ENCODE measurements at places on chromosomes 16 and 17.
A peak's percentile ranks its signal among the peaks of the same experiment; 100 is the strongest.

- DNase-seq: peak; percentile 62
Measured at GRCh38 chr17:17641621-17642409, 39.4 kb upstream of the RAI1 start.

DNA sequence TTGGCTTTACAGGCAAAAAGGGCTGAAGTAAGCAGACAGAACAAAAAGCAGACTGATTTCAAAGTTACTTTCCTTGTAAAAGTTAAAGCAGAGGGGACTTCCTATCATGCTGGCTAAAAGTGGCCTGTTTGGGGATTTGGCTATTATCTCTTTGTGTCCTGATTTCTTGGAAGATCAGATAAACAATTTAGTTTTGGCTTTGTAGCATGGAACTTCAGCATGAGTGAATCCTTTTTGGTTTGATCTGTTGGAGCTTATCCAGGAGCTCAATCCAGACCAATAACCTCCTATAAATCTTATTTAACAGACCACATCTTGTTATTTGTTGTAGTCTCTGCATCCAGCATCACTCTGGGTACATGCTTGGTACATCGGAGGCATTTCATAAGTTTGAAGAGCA lies 8.9 kb upstream of the RNF112 start:
- no peak for DNase-seq

DNA sequence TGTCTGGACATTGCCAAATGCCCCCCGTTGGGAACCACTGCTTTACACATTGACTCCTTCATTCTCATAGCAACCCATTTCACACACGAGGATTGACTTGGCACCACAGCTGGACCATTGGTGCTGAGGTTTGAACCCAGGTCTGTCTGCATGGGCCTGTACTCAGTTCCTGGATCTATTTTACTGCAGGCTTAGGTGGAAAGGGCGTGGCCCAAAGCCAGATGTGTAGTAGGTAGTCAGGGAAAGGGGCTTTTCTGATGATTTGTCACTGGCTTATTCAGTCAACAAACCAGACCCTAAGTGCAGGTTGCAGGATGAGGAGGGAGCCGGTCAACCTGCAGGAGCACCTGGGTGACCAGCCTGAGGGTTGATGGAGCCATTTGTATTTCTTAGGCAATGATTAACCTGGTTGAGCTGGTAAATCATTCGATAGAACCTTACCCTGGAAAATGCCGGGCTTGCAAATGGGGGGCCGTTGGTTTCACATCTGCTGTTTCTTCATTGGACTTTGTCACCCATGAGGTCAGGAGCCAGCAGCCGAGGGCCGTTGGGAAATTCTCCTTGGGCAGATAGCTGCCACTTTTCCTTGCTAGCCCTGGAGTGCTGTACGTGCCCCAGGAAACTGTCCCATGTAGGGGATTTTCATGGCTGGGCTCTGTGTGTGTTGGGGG lies 104.4 kb downstream of the CMIP start:
- no peak for DNase-seq

DNA sequence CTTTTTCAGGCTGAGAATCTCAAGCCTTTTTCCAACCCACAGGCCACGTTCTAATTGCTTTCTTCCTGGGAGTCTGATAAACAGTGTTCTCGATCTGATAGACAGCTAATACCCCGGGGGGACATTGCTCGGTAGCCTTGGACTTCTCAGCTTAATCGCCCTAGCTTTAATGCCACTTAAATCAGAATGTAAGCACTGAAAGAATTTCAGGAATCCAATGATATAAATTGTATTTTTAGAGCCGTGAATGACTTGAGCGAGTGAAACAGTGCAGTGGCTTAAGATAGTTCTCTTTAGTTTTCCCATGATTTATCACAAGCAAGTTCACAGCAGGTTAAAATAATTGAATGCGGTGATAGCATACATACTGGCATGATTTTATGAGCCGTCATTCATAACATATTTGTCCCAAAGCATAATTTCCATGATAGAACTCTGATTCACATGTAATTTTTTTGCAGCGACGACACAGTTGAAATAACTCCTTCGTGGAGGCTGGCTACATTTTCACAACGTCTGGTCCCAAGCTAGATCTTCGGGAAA lies 116.1 kb upstream of the MYOCD start:
- no peak for DNase-seq

- no peak for DNase-seq
Measured at GRCh38 chr17:6084311-6085161, 14.4 kb downstream of the WSCD1 start.

DNA sequence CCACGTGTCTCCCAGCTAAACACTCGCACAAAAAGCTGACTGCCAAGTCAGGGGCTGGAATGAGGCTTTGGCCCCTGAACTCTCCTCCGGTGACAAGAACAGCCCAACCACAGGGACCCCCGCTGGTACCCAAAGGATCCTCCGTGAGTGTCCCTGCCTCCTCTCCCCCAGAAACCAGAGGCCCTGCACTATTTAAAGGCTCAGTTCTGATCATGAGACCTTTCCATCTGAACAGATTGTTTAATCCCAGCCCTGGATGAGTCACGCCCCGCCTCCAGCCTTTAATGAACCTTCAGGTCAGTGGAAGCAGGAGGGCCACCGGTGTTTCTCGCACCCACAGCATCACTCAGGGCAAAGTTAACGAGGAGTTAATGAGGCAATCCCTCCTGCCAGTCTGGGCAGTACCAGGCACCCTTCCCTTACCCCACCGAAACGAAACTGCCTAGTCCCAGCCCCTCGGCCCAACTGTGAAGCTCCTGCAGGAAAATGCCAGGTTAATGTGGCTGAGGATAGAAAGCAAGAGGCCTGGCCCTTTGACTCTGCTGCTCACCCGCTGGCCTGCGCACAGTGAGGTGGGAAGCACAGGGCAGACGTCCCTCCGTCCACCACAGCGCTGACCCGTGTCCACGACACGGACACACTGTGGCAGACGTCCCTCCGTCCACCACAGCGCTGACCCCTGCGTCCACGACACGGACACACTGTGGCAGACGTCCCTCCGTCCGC lies 32.4 kb downstream of the TIMM22 start:
- no peak for DNase-seq

DNA sequence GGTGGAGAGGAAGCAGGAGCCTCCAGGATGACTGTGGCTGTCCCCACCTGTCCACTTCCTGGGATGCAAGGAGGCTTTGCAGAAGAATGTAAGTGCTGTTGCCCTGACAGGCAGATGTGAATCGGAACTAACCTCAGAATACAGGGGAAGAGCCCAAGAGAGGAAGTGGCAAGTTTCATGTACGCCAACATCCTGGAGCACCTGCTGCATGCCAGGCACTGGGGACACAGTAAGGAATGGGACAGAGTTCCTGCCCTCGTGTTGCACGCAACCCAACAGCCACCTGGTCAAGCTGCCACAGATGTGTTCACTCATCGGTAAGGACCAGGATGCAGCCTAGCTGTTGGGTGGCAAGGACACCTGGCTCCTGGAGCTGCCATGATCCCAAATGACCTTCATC lies 98.6 kb upstream of the RPL38 start:
- no peak for DNase-seq

DNA sequence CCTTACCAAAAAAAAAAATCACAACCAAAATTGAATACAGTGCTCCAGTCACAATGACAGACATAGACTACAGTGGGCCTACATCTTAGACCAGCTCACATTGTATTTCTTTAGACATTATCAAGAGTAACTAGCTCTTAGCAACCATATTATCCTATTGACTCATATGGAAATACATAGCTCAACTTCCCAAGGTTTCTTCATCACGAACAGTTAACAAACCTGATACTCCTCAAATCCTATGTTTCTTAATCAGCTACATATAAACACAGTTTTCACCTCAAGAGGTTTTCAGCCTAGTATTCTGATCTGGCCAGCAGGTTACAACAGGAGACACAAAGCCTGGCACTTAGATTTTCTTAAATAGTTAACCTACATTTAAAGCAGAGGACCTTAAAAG lies 29.7 kb downstream of the CMC2 start:
- DNase-seq: no peak

DNA sequence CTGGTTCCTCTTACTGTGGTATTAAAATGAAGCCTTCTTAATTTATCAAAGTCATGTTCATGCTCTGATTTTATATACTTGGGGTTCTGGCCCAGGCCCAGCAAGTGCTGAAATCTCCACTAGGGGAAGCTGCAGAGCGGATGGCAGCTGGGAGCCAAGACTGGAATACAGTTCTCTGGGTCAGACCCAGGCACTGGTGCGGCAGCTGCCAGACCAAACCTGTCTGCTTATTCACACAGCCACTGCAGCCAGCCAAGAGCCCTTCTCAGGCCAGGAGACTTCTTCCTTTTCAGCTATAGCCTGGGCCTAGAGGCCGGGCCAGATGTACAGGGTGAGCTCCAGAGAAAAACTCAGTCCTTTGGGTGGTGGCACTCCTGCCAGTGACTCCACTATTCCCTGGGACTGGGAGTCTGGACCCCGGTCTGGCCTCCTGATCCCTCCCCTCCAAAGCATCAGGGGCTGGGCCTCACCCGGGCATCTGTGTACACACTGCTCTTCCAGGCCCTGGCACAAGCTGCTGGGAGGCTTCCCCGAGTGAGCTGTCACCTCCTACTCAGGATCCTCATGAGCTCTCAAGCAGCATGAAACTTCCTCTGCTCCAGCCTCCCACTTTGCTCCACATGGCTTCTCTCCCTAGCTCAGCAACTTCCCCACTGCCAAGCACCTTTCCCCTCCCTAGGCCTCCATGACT lies 24.4 kb downstream of the ATP6V0D1 start:
- no peak for DNase-seq

DNA sequence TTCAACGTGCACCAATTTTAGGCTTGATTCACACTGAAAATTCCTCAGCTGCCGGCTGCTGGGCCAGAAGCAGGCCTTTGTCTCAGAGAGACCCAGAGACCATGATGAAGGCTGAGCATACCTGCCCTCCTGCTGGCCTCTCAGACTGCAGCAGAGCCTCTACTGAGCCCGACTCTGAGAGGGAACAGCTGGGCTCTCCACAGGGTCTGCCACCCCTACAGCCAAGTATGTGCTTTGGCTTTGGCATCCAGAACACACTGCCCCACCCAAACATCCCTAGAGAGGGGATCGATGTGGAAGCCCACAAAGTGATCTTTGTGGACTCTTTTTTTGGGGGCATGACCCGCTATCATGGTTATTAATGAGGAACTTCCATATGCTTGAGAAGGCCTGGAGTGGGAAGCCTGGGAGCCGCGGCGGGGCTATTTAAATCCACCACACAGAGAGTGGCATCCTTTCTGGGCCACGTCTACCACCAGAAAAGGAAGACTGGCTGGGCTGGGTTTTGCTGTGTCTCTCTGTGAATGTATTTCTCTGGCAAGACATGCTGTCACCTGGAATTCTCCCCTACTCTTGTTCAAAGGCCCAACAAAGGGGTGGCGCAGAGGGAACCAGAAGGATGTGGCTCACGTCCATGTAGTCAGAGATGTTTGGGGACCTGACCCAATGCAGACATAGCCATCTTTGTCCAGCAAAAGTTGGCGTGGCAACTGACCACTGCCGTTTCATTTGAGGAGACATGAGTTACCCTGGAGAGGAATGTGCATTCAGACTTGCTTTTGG lies 69.3 kb downstream of the GNAO1 start:
- no peak for DNase-seq

DNA sequence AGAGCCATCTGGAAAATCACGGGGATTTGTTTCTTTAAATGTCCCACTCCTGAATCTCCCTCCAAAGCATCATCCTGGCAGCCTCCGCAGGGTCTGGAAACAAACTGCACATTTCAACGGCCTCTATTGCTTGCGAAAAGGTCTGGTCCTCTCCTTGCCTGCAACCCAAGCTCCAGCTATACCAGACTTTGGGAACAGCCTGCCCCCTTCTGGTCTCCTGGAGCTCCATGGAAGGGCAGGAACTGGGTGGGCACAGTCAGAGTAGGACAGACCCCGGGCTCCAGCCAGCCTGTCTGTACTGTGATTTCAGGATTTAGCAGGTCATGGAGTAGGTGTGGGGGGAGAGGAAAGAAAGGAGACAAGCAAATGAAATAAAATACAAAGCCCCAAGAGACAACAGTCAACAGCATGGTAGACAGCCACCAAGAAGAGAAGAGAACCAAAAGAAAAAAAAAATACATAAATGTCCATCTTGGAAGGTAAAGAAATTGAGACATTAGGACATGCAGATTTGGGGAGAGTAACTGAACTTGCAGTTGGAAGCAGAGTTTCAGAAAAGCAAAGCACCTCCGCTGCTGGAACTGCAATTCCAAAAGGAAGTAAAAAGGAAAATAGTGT lies 2.7 kb downstream of the XYLT1 start:
- no peak for DNase-seq

GRCh38 chr17:3575511-3575910 lies 17.9 kb upstream of the TRPV3 start:
- no peak for DNase-seq

GRCh38 chr17:36599546-36600250 lies 1.7 kb upstream of the MRM1 start:
- no peak for DNase-seq

GRCh38 chr16:6827267-6827666 lies 505.4 kb upstream of the RBFOX1 start:
- DNase-seq: no peak

- DNase-seq: no peak
Measured at GRCh38 chr16:74679983-74680382, 13.3 kb upstream of the RFWD3 start.
